ENCODE measurements at places on chromosomes 5 and 9.
A peak's percentile ranks its signal among the peaks of the same experiment; 100 is the strongest.

GRCh38 chr5:172715421-172715780 lies 55.6 kb downstream of the DUSP1 start:
- no peak for DNase-seq

DNA sequence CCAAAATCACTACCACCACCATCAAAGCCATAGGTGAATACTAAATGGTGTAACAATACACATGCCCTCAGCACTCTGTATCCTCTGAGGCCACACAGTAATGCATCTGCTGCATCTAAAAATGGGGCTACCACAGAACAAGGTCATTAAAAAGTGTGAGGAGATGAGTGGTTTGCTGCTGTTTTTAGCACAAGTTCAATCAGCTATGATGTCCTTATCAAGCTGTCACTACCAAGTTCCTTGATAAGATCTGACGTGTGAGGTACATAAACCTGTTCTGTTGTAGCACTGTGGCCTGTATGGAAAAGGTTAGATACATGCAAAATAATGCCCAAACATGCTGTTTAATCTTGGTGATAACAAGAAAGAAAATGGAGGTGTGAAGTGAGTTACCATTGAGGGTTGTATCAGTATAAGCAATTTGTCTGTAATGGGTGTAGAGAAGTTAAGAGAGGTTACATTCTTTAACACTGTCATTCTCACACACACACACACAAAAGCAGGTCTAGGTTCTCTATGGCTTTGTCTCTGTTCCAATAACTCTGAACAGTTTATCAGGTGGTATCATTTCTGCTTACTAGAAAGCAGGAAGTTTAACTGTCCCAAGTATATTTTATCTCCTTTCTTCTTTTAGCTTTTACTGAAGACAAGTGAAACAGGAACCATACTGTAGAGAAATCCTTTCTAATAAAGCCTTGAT lies 252.9 kb downstream of the CWC27 start:
- no peak for DNase-seq

GRCh38 chr9:135701959-135702721 lies at the start of gene KCNT1:
KCNT1 (plus strand) TSS chr9:135702185; CDS start chr9:135702259, 74 bp downstream.
- peak; percentile 64 for DNase-seq

- DNase-seq, result no peak
Measured at GRCh38 chr9:114373960-114374730, 13.6 kb downstream of the AKNA start.

- no peak for DNase-seq
Measured at GRCh38 chr5:79011219-79011836, 26.2 kb upstream of the ARSB start.

DNA sequence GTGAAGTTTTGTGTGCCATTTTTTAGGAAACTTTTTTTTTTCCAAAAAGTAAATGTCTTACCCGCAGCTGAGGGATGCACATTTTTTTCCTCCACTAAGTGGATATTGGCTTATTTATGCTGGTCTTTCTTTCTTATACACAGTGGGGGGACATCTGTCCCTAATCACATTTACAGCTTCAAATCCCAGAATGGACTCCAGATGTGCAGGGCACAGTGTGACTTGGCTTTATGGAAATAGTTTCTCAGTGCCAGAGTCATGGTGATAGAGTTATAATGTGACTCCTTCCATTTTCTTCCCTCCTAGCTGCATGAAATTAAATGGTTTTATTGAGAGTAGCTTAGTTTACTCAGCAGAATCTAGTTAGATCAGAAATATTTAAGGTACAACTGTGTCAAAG lies 66.5 kb downstream of the SV2C start:
- DNase-seq, result no peak

DNA sequence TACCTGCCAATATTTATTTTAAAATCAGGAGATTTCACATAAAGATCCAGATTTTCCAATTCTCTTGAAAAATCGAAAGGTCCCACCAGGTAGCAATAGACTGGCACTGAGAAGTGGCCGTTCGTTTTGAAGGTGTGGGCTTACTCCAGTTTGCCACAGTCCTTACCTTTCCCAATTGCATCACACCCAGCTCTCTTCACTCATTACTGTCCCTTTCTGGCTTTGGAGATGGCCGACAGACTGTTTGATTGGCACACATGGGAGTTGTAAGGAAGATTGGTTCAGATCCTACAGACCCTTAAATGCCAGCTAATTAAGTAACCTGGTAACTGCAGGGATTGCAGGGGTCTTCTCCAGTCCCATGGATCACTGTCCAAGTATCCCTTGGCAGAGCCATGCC lies 68.7 kb upstream of the LARP1 start:
- DNase-seq, result no peak

DNA sequence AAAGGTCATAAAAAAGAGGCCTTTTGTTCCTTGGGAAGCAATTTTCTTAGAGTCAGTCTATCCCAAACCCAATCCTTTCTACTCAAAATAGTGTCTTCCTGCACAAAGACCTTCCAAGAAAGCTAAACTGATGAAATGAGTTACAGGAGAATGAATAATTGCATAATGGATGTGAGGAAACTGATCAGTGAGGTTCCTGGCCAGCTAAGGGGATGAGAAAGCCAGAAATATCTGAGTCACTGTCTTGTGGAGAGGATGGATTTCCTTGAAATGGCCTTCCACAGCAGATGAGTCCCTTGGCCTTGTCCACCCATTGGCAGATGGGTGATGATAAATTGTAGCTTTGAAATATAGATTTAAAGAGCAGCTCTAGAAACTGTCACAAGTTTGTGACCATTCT lies 756.1 kb downstream of the DNAH5 start:
- no peak for DNase-seq

GRCh38 chr5:95537501-95537900 lies 17.3 kb downstream of the SKIC3 start:
- DNase-seq, result no peak

DNA sequence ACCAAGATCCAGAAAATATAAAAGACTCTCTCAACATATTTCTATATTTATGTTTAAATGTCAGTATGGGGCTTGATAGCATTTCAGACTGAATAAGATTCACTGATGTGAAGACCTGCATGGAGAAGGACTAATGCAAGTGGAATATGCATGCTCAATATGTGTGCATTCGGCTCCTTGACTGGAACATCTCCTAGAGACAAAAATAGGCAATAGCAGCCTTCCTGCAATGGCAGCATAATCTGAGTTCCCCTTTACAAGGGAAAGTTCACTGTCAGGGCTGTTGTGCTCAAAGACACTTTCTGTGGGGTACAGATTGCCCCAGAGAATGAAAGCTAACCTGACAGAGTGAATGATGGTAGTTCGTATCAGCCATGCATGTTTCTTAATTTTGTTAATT lies 42.4 kb downstream of the STARD4 start:
- no peak for DNase-seq

- no peak for DNase-seq
Measured at GRCh38 chr5:140303966-140304365, 1.1 kb upstream of the PFDN1 start.

DNA sequence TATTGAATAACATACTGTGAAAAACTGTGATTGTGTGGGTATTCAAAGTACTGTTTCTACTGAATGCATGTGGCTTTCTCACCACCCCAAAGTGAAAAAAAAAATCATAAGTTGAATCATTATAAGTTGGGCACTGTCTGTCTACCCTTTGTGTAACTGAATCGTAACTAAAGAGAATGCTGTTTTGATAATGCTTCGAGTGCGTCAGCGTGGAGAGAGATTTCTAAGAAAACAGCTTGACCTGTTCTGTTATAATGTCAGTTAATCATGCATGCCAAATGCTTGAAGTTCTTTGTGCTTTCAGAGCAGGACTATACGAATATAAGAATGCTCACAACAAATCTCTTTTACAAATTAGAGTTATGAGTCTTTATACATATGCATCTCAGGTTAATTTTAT lies 148.8 kb upstream of the SGCD start:
- no peak for DNase-seq

DNA sequence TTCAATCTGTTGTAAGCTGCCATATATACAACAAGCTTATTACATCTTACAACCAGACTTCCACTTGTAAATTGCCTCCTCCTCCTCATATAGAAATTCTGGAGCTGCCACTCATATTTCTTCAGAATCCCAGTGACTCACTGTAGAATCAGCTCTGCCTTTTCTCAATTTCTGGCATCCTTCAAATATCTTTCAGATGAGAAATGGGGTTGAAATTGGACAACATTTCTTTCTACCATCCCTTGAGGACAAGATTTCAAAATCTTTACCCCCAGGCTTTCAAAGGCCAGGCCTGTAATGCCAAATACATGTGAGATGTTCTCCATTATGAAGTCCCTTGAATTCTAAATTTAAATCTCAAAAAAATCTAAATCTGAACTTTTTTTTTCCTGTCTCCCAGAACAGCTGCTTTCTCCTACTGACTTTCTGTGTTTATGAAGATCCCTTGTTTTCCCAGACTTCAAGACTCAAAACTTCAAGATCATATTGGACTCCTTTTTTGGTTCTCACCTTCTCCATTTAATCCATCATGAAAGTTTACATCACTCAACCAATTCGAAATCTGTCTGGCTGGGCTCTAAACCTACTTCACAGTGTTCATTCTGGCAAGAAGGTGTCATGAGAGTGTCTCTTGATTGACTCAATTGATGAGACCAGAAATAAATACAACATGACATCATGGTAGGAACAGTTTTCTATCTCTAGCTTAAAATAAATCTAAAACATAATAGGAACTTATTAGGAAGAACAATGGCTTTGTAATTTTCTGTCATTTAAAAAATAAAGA lies 109.8 kb downstream of the HMHB1 start:
- DNase-seq, result no peak

- no peak for DNase-seq
Measured at GRCh38 chr9:35164711-35165110, 2.9 kb downstream of the UNC13B start.

- DNase-seq, result no peak
Measured at GRCh38 chr5:173806270-173807035, 81.7 kb upstream of the CPEB4 start.

DNA sequence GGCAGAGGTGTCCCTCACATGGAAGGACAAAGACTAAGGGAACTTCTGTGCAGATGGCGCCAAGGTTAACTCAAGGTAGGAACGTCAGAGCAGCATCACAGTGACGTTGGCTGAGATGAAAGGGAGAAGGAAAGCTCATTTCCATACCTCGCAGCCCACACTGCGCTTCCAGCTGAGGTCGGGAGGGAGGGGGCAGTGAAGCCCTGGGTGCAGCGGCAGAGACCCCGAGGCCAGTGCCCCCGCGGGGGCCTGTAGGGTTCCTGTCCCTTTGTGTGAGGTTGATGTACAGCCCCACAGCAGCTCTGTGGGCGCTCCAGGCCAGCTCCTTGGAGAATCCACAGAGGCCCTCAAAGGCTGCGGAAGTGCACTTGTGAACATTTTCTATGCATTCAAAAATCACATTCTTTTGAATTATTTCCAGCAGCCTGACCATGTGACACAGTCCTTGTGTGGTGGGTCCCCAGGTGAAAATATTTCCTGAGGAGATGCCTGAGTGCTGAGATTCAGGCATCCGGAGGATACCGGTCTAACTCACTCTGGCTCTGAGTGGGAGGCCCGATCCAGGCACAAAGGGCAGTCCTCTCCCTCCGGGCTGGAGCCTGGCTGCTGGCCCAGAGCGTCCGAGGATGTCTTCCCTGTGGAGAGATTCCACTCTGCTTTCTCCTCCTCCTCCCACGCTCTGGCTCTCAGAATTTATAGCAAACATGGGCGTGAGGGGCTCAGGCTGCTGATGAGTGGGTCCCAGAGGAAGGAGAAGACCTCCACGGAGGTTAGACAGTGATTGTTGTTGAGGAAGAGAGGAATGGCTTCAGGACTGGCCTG lies 150.7 kb downstream of the ICE1 start:
- DNase-seq, result no peak

GRCh38 chr5:145711417-145711816 lies 123.7 kb downstream of the PRELID2 start:
- no peak for DNase-seq

- no peak for DNase-seq
Measured at GRCh38 chr5:74067748-74068541, 441.9 kb downstream of the ARHGEF28 start.

- DNase-seq, result no peak
Measured at GRCh38 chr5:7606840-7607465, 211.0 kb downstream of the ADCY2 start.

DNA sequence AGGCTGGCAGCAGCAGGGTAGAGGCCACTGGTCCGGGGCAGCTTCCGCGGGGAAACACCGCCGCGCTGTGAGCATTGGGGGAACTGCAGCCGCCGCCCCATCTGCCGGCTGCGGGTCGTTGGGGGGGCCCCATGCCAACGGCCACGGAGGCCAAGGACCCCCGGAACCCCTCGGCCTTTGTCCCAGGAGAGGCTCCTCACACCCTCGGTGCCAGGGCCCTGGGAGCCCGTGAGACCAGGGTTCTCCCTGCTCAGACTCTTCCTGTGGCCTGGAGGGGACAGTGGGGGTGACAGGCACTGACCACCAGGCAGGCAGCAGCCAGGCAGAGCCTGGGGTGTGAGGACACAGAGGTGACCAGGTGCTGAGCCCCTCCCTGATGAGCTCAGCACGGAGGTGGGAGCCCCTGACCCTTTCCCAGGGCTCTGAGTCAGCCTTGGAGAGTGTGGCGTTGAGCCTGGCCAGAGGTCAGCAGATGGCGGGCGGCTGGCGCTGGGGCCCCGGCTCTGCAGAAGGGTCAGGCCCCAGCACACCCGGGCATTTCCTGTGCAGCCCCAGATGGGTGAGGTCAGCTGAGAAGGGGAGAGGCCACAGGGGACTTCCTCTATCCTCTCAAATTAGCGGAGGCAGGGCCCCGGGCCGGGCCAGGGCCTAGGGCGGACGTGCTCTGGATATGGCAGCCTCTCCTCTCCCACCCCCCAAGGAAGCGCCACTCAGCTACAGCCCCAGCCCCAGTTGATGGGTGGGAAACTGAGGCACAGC lies 17.9 kb upstream of the EGFL7 start:
- peak; percentile 43 for DNase-seq

DNA sequence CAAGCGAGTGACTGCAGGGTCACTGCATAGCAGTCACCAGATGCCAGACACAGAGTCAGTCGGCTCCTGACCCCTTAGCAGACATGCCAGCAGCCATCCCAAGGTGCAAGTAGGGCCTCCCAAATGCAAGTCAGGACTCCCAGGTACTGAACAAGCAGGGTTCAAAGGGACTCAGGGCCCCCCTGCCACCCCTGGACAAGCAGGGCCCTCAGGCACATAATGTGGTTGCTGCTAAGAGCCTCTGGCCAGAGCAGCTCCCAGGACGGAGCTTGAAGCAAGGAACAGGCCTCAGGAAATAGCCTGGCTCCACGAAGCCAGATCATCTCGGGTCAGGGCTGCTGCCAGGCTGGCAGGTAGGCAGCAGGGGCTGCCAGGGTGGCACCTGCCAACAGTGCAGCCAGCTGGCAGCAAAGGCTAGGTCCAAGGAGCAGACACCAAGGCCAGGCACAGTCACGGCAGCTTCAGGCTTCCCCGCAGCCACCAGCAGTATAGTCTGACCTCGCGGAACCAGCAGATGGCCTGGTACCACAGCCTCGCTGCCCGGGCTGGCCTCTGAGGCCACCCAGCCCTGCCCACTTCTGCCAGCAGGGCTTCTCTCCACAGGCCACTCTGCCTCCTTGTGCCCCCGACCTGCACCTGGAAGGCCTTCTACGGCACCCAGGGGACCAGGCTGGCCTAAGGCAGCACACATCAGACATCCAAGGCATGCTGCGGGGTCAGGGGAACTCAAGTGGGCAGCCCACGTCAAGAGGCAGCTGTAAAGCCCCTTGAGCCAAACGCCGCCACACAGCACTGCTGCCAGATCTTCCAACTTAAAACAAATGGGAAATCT lies 7.4 kb downstream of the EEIG1 start:
- DNase-seq, result no peak

All from stimulated activated CD8-positive, alpha-beta memory T cell treated with anti-CD3 and anti-CD28 coated beads, Interleukin-15, amount 100 ng/mL, for 24 hours (primary cell).